ENCODE measurements at places on chromosomes 3 and 15. TPM values are rescaled to one million over a fixed set of nuclear protein-coding genes. Genes with fewer than 3 reads are reported as not detected.
A peak's percentile ranks its signal among the peaks of the same experiment; 100 is the strongest.

DNA sequence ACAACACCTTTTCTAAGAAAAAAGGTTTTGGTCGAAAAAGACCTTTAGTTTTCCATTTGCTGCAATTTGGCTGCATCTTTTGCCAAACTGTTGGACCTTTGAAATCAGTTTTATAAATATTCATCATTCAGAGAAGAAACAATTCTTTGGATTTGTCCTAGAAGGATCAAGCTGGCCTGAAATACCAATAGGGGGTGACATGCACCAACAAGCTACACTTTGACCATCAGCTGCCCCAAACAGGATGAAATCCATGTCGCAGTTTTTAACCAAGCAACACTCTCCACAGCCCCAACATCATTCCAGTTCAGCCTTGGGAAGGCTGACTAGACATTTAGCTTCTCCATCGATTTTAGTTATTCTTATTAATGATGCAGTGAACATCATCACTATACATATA is 9.8 kb downstream of the RPL15 start:
- H3K4me1 ChIP-seq = peaks cover 2% of the 10 kb centered on the region
- no peak overlapping the region for H3K4me3 ChIP-seq
- H3K36me3 ChIP-seq = no peaks in the 10 kb centered on the region
- no peak overlapping the region for H3K27ac ChIP-seq

A4GNT gene
- not detected for total RNA-seq

ANKDD1A gene
- 3.4 TPM for total RNA-seq

GRCh38 chr3:122577409-122578031 is at the start of gene PARP15:
TSS of gene PARP15 (plus strand) at chr3:122577650. CDS start at chr3:122577668, 18 bp downstream.
- H3K36me3 ChIP-seq = peaks cover 31% of the 10 kb centered on the region
- peak; percentile 66 for DNase-seq
- H3K27ac ChIP-seq = peak within 1 kb of the TSS; percentile 99
- peak within 1 kb of the TSS; percentile 87 for H3K4me3 ChIP-seq
- H3K4me1 ChIP-seq = peaks cover 48% of the 10 kb centered on the region

DNA sequence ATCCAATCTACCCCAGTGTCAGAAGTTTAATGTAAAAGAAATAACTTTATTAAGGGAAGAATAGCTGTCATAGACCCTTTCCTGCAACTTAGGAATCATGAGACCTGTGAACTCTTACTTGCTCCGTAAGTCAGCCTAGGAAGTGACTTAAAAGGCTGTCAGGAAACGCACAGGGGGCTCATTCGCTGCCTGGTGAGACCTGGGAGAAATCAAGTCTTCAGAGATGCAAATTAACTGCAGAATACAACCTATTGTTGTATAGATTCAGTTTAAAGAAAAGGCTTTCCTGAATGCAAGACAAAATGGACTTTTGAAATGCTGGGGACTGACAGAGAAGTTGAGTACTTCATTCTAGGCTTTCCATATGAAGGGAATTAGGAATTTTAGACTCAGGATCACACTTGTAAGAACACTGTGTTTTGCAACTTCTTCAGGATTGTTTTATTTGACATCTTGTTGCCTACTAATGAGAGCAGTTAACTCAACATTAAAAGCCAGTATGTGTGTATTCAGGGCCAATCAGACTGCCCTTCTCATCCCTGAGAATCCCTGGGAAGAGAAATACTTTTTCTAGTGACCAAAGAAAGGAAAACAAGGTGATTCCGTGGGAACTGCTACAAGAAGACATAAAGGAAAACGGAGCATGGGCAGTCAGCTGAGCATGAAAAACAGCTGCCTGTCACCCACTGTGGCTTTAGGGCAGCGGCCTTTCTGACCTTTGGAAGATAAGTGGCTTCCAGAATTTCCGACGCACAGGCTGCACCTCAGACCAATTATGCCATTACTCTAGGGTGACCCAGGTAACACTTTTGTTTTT is 18.5 kb upstream of the DPPA4 start:
- H3K27ac ChIP-seq = no peak overlapping the region
- H3K4me1 ChIP-seq = no peaks in the 10 kb centered on the region
- no peak overlapping the region for H3K4me3 ChIP-seq
- peaks cover 4% of the 10 kb centered on the region for H3K27me3 ChIP-seq
- H3K36me3 ChIP-seq = no peaks in the 10 kb centered on the region

- H3K27me3 ChIP-seq = no peaks in the 10 kb centered on the region
- no peaks in the 10 kb centered on the region for H3K36me3 ChIP-seq
- H3K27ac ChIP-seq = no peak overlapping the region
- H3K4me3 ChIP-seq = no peak overlapping the region
- no peak for DNase-seq
Observed at GRCh38 chr15:33533197-33533596, 222.4 kb downstream of the RYR3 start.

LMAN1L gene
- not detected for total RNA-seq

DNA sequence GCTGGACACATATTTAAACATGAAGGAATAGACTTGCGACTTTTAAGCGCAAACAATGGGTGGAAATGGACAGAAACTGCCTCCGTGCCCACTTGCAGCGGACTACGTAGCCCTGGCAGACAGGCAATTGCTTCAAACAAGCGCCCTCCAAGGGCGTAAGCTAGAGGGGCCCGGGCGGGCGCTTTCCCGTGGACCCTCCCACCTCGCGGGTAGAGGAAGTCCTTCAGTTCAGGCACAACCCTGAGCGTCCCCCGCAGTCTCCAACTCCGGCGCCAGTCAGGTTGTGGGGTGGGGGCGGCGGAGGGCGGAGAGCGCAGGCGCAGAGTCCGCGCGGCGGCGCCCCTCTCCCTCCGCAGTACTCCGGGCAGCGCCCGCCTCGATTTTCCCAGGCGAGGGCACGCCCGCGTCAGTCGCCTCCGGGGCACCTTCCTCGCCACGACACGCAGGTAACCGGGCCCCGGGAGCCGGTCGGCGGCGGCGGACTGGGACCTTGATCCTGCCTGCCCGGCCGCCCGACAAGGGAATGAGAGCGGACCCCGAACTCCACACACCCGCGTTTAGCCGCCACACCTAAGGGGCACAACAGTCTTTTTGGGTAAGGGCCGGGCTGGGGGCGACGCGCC is at the start of gene SLC35G2:
TSS of gene SLC35G2 (plus strand) at position 358 of the 623 bp plus-strand sequence. CDS start 35,335 bp downstream, outside the sequence.
- peaks cover 24% of the 10 kb centered on the region for H3K4me1 ChIP-seq
- peak; percentile 69 for DNase-seq
- peak within 1 kb of the TSS; percentile 82 for H3K27ac ChIP-seq
- H3K4me3 ChIP-seq = peak within 1 kb of the TSS; percentile 81
- peaks cover 27% of the 10 kb centered on the region for H3K27me3 ChIP-seq

FAM174B gene
- 2.6 TPM for total RNA-seq

DNA sequence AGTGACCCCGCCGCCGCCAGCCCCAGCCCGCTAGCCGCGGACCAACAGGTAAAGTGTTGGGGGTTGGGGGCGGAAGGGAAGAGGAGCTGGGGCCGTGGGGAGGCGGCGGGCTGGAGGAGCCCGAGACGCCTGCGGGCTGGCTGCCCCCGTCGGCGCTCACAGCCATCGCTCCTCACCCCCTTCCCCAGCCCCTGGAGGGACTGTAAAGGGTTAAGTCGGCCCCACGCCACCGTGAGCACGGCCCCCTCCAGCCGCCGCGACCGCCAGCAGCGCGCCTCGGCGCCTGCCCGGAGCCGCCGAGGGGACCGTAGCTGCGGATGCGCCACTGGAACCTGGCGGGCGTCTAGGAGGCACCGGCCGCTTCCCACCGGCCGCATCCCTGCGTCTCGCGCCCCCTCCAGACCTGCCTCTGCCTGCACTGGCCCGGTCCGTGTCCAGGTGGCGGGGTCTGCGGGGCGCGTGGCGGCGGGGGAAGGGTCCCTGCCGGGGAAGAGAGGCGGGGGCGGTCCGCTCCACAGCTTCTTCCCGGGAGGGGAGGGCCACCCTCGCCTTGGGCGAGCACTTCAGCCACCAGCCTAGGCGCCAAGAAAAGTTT is 522 bp downstream of the MED12L start:
- H3K27me3 ChIP-seq = peaks cover 36% of the 10 kb centered on the region
- H3K4me3 ChIP-seq = peak overlapping the region; percentile 80
- no peak overlapping the region for H3K27ac ChIP-seq
- no peaks in the 10 kb centered on the region for H3K36me3 ChIP-seq

DNA sequence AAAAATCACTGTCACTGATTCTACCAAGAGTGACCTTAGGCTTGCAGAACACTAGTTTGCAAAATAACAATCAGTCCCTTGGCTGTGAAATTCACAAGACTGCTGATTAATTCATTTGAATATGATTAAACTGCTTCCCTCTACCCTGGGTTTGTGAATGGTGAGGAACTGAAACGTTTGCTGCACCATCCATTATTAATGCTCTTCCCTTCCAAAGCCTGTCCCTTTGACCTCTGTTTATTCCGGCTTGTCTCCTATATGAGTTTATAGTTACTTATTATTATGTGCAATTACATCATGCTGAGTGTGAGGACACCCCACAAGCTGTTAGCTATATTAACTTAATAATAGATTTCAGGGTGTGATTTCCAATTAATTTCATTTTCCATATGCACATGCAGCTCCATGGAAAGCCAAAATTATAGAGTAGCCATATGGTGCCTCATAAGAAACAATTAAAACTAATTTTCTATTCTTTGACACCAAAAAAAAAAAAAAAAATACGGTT is 96.5 kb downstream of the SUCLG2 start:
- no peak for DNase-seq
- H3K27me3 ChIP-seq = no peaks in the 10 kb centered on the region
- H3K4me3 ChIP-seq = no peak overlapping the region
- H3K27ac ChIP-seq = no peak overlapping the region

C3orf20 gene
- 0.23 TPM for total RNA-seq

TM4SF4 gene
- total RNA-seq = not detected

- no peak overlapping the region for H3K27ac ChIP-seq
- peaks cover 31% of the 10 kb centered on the region for H3K27me3 ChIP-seq
- no peak for DNase-seq
- H3K4me3 ChIP-seq = no peak overlapping the region
- no peaks in the 10 kb centered on the region for H3K4me1 ChIP-seq
- no peaks in the 10 kb centered on the region for H3K36me3 ChIP-seq
Observed at GRCh38 chr15:73756390-73756789, 3.2 kb upstream of the INSYN1 start.

SAMD7 gene
- total RNA-seq = not detected

SNTN gene
- not detected for total RNA-seq

DNA sequence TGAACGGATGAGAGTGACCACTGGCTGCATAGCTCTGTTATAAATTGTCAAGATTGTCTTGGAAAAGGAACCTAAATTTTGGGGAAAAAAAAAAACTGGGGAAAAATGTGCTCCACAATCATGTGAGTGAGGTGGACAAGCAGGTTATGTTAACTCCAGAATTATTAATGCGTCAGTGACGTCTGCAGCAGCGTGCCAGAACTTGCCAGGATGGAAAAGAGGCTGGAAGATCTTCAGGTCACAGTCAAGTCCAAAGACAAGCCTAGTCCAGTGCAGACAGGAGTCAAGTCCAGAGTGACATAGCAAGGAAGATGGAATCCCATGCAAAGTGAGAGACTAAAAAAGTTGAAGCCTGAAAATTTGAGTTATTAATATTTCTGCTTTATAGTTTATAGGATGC is 140.6 kb downstream of the RYR3 start:
- peaks cover 8% of the 10 kb centered on the region for H3K27me3 ChIP-seq
- no peaks in the 10 kb centered on the region for H3K4me1 ChIP-seq
- H3K27ac ChIP-seq = no peak overlapping the region
- no peak overlapping the region for H3K4me3 ChIP-seq
- DNase-seq = no peak

KIF7 gene
- total RNA-seq = 3.7 TPM

- peak; percentile 21 for DNase-seq
- no peaks in the 10 kb centered on the region for H3K27me3 ChIP-seq
- no peak overlapping the region for H3K27ac ChIP-seq
- peaks cover 62% of the 10 kb centered on the region for H3K36me3 ChIP-seq
- no peaks in the 10 kb centered on the region for H3K4me1 ChIP-seq
Observed at GRCh38 chr3:4670352-4670751, 177.2 kb downstream of the ITPR1 start.

DNA sequence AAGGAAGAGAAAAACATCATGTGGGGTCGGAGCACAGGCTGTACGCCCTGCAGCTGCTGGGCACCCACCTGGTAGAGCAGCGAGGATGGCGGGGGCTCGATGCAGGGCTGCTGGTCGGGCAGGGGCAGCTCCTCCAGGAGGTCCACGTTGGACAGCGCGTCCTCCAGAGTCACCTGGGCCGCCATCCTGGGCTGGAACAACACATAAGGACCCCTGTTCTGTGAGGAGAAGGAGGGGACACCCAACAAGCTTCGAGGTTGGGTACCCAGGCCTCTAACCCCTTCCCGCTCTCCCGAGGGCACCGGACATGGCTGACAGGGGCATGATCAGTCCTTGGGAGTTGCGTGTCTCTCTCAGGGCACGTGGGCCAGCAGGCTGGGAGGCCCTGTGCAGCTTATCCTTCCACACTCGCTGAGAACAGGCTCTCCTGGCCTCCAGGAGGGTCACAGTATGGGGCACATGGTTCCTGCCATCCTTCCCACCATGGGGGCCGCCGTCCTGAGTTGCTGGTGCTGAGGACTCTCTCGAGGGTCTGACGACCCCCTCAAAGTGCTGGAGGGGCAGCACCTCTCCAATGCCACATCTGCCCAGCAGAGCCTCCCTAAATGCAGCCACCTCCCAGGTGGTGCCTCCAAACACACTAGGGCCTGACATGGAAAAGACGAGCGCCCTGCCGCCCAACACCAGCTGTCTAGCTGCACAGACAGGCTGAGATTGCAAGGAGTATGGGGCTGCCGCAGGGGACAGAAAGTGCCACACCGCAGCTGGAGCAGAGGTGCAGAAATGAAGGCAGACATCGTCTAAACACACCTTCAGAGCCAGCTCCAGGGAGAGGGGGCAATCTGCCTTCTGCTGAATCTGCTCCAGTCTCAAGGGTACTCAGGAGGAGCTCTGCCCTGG is 32.8 kb downstream of the CYFIP1 start:
- DNase-seq = no peak
- H3K4me1 ChIP-seq = peaks cover 6% of the 10 kb centered on the region
- no peaks in the 10 kb centered on the region for H3K36me3 ChIP-seq
- H3K4me3 ChIP-seq = no peak overlapping the region
- H3K27ac ChIP-seq = no peak overlapping the region
- H3K27me3 ChIP-seq = peaks cover 2% of the 10 kb centered on the region

ZSCAN2 gene
- total RNA-seq = 7.6 TPM

DNA sequence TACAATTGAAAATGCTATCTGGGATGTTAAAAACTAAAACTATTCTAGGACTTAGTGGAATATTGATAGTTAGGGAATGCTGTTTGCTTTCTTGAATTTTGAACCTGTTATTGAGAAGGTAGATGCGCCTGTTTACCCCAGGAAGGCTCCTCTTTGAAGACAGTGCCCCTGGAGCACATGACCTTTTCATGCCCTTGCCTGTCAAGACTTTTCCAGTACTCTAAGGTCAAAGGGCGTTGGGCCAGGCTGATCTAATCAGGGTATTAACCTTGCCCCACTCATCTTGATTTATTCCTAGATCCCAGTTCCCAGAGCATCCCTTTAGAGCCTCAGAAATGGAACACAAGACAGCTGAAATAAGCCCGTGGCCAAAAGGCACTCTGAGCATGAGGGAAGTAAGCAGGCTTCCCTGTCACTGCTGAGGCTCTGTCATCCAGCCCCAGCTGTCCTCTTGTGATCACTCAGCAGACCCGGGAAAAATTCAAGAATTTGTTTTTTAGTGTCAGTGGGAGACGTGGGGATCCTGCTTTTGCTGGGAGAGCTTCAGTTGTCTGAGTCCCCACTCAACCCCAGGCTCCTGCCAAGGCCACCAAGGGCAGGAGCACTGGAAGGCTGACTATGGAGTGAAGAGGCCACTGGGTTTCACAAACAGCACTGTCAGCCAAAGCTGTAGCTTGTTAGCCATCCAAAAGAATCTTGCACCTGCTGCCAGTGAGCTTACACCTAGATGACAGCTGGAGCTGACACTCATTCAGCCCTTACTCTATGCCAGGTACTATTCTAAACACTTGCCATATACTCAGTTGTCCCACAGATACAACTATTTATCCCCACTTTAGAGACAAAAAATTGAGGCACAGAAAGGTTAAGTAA is 169.0 kb downstream of the PGPEP1L start:
- no peak overlapping the region for H3K27ac ChIP-seq
- H3K27me3 ChIP-seq = no peaks in the 10 kb centered on the region
- peaks cover 2% of the 10 kb centered on the region for H3K4me1 ChIP-seq
